ENCODE measurements at places on chromosomes 11 and 22.
A peak's percentile ranks its signal among the peaks of the same experiment; 100 is the strongest.

GRCh38 chr11:94771390-94771789, 3.2 kb downstream of the AMOTL1 start:
- no peak for DNase-seq

DNA sequence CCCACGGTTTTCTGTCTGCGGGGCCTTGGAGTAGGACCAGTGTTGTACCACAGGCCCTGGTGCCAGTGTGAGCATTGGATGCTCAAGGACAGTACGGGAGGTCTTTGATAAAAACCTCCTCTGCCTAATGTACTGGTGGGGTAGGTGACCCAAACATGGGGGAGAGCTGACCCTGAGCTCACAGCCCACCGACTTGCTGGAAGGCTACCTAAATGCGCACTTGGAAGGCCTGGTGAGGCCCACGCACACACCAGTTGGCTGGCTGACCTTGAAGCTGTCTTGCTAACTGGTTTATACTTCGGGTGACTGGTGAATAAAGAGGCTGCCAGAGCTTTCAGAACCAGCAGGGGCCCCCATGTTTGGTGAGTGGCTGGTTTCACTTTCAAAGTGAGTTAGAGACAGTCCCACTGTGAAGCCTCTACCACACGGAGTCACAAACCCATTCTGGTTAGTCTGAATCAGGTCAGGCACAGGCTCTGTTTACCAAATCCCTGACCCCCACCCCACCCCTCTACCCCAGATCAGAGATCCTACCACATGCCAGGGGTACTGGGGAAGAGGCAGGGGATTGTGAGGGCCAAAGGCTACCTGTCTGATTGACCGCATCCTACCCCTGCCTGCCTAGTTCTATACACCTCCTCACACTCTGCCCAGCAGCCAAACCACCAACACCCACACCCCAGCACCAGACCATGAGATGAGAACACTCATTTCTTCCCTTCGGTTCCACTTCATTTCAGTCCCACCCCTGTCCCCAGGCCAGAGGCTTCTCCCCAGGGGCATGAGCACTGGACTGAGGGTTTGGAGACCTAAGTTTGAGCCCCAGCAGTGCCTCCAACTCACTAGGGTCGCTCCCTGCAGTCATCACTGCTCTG, 12.7 kb upstream of the IL2RB start:
- DNase-seq, result peak; percentile 48

- no peak for DNase-seq
Measured at GRCh38 chr22:48092866-48093265, 1330.4 kb downstream of the TBC1D22A start.

DNA sequence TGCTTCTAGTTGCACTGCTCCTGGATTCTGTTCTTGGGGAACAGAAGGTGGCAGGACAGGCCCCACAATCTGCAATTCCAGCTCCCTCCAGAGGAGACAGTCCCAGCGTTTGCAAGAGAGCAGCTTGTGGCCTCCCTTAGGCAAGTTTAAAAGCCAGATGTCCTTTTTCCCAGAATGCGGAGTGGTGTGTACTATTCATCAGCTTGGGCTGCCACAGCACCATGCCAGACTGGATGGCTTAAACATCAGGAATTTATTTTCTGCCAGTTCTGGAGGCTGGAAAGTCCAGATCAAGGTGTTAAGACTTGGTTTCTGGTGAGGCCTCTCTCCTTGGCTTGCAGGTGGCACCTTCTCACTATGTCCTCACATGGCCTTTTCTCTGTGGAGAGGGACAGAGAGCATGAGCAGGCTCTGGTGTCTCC, 11.7 kb downstream of the MIAT start:
- no peak for DNase-seq

DNA sequence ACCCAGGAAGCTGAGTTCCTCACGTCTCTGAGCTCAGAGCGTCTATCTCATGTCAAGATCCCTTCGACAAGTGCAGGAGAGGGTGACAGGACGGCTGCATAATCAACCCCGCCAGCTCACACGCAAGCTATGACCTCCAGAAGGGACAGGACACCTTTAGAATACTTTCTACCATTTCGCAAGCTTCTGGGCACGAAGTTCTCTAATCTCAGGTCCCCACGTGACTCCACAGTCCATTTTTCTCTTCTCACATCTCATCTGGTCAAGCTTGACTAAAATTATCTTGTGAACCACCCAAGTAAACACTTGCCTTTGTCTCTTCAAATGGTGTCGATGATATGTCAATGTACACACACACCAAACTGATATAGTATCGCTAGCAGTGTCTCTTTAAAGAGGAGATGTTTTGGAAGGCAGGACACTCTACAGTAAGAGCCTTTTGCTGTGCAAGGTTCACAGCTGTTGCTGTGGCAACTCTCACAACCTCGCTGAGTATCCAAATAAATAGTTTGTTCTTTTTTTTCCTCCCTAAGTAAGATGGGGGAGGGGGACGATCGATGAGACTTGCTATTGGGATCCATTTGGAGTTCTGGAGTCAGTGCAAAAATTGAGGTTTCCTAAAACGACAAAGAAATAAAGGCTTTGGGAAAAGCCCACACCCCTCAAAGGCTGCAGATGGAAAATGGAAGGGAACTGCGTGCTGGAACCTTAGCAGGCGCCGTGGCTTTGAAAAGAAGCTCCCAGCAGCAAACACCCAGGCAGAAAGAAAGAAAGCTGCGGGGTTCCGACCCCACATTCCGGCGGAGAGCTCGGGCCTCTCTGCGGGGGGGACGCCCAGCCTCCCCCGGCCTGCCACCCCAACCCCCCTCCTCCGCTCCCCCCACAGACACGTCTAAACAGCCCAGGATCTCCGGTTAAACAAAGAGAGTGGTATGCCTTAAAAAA, 215.4 kb upstream of the UBASH3B start:
- DNase-seq, result no peak

DNA sequence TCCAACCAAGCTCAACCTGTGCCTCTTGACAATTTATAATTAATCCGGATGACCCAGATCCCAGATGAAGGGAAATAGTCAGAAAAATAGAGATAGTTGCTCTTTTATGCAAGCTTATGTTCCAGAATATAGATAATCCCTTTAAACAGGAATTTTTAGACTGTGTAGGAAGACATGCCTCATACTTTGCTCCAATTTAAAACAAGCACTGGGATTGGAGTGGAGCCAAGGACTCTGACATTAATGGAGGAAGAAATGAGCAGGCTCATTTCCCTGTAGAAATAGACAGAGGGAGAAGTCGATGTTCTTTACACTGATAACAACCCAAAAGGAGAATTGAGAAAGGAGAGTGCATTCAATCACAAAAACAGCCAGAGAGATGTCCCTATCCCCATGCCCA, 70.1 kb upstream of the LRRC55 start:
- DNase-seq, result no peak

- DNase-seq, result no peak
Measured at GRCh38 chr22:39514373-39514973, 5.9 kb upstream of the ATF4 start.

GRCh38 chr11:9626496-9627394, 37.1 kb upstream of the SWAP70 start:
- no peak for DNase-seq

DNA sequence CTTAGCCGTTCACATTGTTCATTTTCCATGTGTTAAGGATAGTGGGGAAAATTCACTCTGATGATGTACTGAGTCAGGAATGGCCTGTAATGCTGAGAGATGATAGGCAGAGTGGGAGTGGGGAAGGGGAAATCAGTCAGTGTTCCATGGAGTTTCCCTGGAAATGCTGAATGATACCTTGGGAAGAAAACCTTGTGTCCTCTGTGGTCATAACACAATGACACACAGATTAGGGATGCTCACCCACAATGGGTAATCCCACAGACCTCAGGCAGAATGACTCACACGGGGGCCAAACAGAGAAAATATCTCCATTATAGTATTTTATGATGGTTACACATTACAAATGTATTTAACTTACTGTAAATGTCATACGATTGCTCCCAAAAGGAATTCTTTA, 118.0 kb downstream of the SNX19 start:
- DNase-seq, result no peak

GRCh38 chr11:65151331-65151899, 17.1 kb upstream of the SYVN1 start:
- no peak for DNase-seq

GRCh38 chr11:17954395-17955252, 58.2 kb downstream of the SERGEF start:
- DNase-seq, result no peak

DNA sequence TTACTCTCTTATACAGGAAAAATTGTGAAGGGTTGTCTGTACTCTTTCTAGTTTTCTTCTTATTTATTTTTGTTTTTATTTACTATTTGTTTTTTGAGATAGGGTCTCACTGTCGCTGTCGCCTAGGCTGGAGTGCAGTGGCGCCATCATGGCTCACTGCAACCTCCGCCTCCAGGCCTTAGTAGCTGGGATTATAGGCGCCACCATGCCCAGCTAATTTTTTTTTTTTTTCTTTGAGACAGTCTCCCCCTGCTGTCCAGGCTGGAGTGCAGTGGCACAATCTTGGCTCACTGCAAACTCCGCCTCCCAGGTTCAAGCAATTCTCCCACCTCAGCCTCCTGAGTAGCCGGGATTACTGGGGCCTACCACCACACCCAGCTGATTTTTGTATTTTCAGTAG, 18.4 kb downstream of the CUL5 start:
- no peak for DNase-seq

GRCh38 chr22:30286813-30287647, 2.3 kb downstream of the CASTOR1 start:
- DNase-seq, result peak; percentile 66

DNA sequence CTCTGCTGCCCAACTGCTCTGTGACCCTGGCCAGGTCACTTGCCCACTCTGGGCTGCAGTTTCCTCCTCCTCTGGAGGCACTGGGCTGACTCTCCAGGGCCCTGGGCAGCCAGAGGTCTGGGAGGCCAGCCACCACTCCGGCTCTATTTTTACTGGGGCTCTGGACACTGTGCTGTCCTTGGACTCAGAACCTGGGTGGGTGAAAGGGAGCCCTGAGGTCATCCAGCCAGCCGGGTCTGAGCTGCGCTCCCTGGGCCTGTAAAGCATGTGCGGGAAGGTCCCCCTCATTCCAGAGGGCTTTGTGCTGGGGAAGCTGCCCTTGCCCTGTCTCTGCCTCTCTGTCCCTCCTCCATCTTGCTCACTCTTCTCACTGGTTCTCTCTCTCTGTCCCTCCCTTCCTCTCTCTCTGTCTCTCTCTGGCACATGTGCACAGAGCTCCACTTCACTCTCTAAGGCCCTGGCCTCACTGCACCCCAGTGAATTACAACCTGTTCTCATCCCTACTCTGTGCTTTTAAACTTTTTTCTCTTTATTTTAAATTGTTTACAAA, 24.6 kb downstream of the MB start:
- DNase-seq, result no peak

DNA sequence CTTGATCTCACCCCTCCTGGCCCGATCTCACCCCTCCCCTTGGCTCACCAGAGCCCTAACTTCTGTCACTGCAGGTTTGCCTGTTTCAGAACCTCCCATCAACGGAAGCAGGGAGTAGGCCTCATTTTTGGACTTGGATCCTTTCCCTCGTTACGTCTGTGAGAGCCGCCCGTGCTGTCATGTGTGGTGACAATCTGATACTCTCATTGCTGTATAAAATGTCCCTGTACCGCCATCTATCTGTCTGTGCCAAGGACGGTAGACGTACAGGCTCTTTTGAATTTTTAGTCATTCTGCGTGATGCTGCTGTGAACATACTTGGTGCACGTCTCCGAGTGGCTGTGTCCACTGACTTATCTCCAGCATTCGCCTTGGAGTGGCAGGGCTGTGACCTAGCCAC, 1163.1 kb downstream of the BRD1 start:
- DNase-seq, result no peak
